ENCODE measurements at places on chromosomes 3 and 15.

GRCh38 chr3:174620138-174620537 lies 239.0 kb upstream of the NAALADL2 start:
- no peak for DNase-seq

- no peak for DNase-seq
Measured at GRCh38 chr3:195809291-195809785, 2.4 kb downstream of the MUC4 start.

DNA sequence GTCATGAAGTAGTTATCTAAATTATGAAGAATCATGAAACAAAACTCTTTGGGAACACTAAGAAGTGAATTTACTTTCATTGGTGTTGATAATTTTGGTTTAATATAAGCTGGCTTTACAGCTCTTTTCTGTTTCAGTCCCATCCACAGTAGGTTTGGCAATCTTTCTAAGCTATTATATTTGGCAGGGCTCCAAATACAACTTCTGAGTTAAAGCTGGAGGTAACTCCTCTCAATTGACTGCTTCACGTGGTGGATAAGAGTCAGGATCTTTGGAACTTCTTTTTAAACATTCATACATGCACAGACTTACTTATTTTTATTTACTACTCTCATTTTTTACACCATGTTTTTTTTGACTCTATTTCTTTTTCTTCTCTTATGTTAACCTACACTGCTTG lies 106.5 kb upstream of the EPHA3 start:
- no peak for DNase-seq

DNA sequence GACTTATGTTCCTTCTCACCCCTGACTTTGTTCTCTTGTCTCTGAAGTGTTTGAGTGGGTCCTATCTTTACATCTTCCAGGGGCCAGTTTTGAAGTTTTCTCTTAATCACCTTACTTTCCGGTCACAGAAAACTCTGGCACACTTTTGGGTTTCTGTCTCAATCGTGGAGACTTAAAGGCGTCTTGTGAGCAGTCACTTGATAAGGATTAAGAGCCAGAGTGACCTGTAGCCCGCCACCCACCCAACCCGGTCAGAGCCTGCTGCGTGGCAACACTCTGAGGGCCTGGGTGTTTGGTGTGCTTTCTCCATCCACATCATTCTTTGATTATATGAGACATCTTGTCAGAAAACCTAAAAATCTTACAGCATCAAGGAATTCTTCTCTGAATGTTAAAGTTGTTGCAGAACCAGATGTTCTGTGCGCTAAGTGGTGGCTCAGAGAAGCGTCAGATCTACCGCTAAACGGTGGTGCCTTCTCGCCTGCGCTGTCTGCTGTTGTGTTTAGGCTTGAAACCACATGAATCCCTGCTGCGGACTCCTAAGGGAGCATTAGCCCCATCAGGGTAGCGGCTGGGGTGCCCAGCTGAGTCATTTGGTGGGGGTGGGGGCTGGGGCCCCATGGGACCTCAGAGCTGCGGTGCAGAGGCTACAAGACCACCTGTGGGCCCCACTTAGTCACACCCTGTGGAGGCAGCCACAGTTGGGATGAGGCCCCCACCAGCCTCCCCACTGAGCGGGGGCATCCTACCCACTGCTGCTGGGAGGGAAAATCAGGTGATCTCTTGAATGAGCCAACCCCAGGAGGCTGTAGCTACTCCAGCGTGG lies 158.7 kb upstream of the BHLHE40 start:
- DNase-seq: no peak

- no peak for DNase-seq
Measured at GRCh38 chr15:68590721-68591389, 12.1 kb downstream of the CORO2B start.

DNA sequence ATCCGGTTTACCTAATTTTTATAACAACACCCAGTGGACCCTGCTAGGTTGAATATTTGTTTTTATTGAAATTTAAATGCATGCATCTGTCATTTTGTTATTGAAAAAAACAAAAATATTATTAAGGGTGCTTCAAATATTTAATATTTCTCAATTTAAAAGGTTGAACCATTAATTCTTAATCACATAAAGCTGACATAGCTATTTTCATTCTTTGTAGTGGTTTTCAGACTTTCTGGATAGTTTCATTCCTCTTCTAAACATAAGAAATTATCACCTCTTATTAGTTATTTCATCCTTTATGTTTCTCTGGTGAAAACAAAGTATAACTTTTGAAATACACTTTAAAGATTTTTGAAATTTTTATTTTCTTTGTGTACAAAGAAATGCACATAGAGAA lies 369.9 kb upstream of the PLSCR5 start:
- DNase-seq: no peak

DNA sequence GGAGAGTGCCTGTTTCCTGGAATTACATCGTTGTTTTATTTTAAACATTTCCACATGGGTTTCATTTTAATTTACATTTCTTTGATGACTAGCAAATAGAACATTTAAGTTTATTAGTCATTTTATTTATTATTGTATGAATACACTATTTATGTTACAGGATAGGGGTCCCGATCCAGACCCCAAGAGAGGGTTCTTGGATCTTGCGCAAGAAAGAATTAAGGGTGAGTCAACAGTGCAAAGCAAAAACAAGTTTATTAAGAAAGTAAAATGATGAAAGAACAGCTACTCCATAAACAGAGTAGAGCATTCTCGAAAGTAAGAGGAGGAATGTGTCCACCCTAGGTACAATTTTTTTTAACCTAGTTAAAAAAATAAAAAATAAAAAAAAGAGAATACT lies 539.5 kb downstream of the NAALADL2 start:
- DNase-seq: no peak

- DNase-seq: no peak
Measured at GRCh38 chr3:142216321-142216720, 9.1 kb downstream of the GK5 start.

DNA sequence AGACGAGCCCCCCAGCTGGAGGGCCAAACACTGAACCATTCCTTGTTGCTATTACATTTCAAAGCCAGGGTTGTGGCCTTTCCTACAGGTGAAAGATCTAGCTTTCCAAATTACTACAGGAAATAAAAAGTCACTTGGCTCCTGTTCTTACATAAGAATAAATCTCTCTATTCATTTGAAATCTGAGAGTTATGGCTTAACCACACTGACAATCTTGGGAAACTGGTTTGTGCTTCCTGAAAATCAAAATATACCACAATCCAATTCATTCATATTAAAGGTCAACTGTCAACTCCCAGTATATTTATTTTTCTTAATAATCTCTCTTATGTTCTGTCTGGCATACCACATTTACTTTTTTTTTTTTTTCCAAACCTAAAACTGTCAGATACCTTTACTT lies 103.7 kb upstream of the LMOD3 start:
- no peak for DNase-seq

GRCh38 chr15:27670486-27671209 lies 428.5 kb downstream of the OCA2 start:
- no peak for DNase-seq

GRCh38 chr15:57082054-57082728 lies 163.7 kb downstream of the TCF12 start:
- DNase-seq: no peak

- no peak for DNase-seq
Measured at GRCh38 chr3:69647511-69648110, 91.7 kb upstream of the MITF start.

- DNase-seq: no peak
Measured at GRCh38 chr3:172622156-172622555, 88.7 kb downstream of the NCEH1 start.

All from activated naive CD4-positive, alpha-beta T cell (primary cell).